Ureter (tissue), 1 donor: ENCODE measurements at places on chromosomes 7 and 10.

DNA sequence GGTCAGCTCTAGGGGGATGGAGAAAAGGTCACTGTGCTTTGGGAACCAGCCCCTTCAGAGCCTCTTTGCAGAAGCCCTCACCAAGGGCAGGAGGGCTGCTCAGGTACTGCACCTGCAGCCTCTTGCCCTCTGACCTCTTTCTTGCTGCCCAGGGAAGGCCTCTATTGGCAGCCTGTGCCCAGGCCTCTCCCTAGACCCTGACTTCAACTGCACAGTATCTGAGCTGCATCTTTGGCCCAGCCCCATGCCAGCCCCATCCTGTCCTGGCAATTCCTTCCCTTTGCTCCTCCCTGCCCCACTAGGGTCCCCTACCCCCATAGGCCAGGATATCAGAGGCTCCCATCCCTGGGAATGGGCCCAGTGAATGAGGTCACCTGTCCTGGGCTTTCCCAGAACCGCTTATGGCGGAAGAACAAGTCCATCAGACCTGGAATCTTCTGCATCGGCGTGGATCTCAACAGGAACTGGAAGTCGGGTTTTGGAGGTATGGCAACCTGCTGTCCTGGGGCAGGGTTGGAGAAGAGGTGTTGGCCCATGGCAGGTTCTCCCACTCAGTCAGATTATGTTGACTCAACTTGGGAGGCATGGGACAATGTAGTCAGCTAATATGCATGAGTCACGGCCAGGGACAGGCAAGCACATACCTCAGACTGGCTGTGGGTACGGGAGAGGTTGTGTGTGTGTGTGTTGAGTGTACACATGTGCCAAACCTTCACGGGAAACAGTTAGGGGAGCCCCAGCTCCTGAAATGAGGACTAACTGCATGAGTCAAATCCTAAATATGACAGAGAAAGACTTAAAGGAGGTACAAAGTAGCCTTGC, 17.1 kb upstream of the CPA1 start:
- DNase-seq, result peak; percentile 77

GRCh38 chr7:18648849-18649758, 153.6 kb downstream of the HDAC9 start:
- no peak for DNase-seq

DNA sequence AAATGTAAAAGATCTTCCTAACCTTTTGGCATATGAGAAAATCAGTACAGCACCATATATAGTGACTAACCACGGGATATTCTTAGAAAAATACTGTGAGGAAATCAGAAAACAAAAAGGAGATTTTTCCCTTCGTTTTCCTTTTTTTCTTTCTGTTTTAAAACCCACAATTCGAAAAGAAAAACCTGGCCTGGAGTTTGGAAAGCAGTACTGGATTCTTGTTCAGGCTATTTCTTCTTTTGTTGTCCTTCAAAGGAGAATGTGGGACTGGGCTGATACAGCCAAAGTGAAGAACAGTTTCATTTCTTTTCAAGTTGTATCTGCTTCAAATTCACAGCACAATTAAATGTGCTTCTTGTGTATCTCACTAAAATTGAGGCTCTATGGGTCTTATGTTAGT, 156.8 kb upstream of the PHYHIPL start:
- no peak for DNase-seq

GRCh38 chr10:44385696-44386441, 972 bp upstream of the CXCL12 start:
- peak; percentile 44 for DNase-seq

DNA sequence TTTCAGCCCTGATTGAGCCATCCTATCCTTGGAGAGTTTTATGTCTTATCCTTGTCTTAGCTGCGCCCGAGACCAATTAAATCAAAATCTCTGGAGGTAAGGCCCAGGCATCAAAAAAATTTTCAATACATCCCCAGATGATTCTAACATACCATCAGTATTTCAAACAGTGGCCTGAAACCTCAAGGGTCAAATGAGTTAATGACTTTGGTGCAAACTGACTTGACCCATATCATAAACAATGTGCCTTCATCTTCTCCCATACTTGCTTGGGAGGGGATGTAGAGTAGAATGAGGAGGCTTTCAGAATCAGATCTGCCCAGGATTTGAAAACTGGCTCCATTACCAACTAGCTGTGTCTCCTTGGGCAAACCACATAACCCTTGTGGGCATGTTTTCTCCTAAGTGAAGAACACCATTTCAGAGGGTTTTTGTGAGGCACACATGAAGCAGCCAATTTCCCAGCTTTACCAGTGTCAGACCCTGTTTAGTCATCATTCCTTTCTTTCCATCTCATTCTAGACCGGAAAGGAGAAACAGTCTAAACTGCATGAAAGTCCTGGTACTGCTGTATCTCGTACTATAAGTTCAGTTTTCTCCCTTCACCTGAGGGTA, 35.7 kb upstream of the ATXN7L1 start:
- DNase-seq, result no peak

GRCh38 chr10:5576780-5577624, 52.2 kb downstream of the CALML3 start:
- DNase-seq, result no peak

DNA sequence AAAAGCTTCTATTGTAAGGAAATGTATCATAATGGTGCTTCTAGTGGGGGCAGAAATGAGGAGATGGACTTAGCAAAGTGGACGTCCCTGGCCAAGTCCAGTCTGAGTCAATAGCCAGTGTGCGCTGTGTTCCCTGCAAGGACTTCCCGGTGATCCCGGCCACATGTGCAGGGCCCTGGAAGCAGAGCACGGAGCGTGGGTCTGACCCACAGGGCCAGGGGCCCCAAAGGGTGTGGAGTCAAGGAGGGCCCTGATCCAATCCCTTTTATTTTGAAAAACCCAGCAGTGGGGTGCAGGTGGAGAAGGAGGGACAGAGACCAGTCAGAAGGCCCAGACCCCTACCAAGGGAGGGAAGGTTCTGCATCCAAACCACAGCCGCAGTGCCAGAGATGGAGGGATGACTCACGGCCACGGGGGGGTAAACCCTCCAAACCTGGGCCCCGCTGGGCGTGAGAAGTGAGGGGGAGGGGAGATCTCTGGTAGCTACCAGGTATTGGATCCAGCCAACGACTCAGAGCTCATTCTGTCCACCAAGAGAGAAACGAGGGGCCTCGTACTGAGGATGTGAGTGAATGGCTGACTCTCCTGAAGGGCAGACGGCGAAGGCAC, 57.2 kb upstream of the VIPR2 start:
- no peak for DNase-seq

DNA sequence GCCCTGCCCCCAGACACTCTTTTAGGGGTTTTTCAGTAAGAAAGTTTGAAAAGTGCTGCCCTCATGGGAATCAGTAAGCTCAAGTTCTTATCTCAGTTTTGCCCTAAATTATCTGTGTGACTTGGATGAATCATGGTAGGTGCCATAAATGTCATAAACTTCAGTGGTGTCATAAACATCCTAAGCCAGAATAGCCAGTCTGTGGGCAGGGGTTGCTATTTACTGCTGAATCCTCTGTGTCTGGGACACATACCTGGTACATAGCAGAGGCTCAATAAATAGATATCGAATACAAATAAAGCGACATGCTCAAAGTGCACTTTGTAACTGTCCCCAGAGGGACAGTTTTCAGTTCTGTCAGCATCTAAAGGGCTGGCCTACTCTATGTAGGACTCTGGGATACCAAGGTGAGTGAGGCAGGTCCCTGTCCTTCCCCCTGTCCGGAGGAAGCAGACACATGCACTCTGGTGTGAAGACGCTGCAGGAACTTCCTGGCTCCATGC, 502.1 kb downstream of the RPS24 start:
- DNase-seq, result no peak

- DNase-seq, result no peak
Measured at GRCh38 chr7:140022582-140023211, 40.1 kb downstream of the PARP12 start.

DNA sequence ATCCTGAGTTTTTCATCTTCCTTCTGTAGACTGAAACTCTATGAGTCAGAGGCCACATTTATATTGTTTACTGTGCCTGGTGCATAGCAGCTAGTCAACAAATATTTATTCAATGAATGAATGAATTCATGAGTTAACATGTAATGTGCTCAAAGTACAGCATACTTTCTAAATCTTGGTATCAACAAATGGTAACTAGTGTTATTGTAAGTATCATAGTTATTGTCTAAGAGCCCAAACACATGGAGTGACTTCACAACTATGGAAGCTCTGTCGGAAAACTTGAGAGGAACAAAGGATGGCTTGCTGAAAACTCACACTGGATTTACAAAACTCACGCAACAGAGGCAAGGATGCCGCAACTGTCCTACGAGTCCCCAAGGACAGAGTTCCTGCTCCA, 35.9 kb downstream of the DENND2A start:
- DNase-seq, result no peak

GRCh38 chr10:91214911-91215310, 5.6 kb upstream of the PCGF5 start:
- no peak for DNase-seq

GRCh38 chr10:93469454-93469853, 12.7 kb downstream of the MYOF start:
- DNase-seq, result no peak

GRCh38 chr7:130954918-130955564, 221.0 kb upstream of the KLF14 start:
- no peak for DNase-seq

GRCh38 chr7:82481499-82482097, 38.0 kb upstream of the CACNA2D1 start:
- DNase-seq, result no peak

DNA sequence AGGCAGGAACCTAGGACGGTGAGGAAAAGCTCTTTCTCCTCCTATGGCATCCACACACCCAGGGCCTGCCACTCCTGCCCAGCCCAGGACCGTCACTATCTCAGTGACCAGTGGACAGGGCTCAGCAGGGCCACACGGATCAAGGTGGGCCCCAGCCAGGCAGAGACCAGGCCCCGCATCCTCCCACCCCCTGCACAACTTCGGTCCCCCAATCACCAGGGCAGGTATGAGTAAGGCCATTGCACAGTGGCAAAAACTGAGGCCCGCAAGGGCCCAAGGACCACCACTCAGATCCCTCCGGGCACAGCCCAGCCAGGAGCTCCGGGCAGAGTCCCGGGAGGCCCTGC, 30.3 kb downstream of the OAT start:
- no peak for DNase-seq

- no peak for DNase-seq
Measured at GRCh38 chr7:96300502-96300901, 21.4 kb downstream of the SLC25A13 start.

DNA sequence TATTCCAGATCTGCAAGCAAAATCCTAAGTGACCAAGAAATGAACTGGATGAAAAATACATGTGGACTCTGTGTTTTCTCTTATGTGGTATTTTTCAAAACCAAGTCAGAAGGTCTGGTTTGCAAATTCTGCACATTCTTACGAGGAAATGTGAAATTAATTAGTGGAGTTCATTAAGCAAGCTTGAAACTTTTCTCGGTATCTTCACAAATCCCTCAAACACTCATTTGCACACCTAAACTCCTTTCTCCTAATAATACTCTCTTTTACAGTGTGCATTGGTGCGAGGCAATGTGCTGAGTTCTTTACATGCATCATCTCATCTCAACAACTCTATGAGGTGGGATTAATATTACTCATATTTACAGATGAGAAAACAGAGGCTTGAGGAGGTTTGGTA, 82.1 kb downstream of the MTERF1 start:
- DNase-seq, result no peak

- DNase-seq, result no peak
Measured at GRCh38 chr10:127193125-127193524, 3.3 kb downstream of the INSYN2A start.

- DNase-seq, result no peak
Measured at GRCh38 chr7:4861673-4862072, at the start of gene PAPOLB. Gene PAPOLB (minus strand): TSS chr7:4862030. CDS start chr7:4861810, 220 bp downstream.

DNA sequence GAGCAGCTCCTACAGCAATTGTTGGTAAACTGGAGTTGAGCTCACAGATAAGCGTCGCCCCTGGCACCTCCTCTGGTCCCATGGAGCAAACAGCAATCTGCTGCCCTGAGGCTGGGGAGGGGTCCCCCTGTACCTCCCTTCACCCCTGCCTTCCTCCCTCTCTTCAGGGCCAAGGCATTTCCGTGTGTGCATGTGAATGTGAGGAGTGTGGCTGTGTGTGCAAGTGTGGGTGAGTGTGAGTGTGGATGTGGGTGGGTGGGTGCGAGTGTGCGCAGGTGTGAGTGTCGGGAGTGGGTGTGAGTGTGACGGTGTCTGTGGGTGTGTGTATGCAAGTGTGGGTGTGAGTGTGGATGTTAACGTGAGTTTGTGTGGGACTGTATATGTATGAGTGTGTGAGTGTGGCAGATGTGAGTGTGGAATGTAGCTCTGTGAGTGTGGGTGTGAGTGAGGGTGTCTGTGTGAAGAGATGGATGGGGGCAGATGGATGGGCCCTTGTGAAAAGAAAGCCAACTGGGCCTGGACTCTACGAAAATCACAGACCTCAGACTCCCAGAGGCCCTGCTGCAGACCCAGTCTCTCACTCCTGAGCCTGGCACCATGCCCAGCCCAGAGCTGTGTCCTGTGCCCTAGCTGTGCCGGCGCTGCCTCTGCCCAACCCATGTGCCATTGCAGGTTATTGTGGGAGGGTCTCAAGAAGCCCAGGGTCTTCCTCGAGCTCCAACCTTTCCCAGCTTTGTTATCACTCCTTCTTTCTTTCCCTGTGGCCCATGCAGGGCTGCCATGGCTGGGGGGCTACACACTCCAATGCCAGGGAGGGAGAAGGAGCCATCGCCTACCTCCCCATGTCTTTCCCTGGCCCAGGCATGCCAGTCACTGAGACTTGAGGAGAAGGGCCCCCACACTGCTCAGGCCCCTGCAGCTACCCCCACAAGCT, 73.9 kb downstream of the GRID1 start:
- no peak for DNase-seq

- DNase-seq, result no peak
Measured at GRCh38 chr10:7159928-7160327, 250.9 kb downstream of the SFMBT2 start.

GRCh38 chr10:20004087-20004523, 187.9 kb downstream of the PLXDC2 start:
- DNase-seq, result no peak

DNA sequence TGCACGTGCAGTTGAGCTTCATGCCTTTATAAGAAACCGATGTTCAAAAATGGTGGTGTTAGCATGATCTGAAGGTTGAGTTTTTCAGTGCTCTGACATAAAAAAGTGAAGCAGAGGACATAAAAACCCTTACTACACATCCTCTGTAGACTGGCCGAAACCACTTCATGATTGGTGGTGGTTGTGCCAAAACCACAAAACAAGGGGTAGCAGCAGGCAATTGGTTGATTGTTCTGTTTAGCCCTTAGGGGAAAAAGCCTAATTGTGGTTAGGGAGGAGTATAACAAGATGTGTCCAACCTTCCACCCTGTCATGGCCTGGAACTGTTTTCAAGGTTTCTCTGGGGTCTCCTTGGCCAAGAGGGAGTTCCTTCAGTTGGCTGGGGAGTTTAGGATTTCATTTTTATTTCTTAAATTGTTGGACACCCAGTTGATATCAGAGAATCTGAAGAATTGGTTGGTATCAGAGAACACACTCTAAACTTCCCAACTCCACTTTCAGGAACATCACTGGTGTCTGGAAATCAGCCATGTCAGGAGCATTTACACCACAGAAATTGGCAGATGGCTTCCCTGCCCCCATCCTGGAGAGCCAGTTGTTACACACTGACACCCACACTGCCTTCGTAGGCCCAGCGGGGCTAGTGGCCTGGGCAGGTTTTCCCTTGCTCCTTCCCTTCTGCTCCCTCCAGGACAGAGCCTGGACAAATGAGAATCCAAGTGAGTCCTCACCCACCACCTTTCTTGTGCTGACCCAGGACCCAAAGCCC, 18.8 kb downstream of the MRPS24 start:
- DNase-seq, result no peak
